Endothelial cell of umbilical vein (primary cell): ENCODE measurements at places on chromosomes 16 and 17. TPM values are rescaled to one million over a fixed set of nuclear protein-coding genes. Genes with fewer than 3 reads are reported as not detected.

Gene PLA2G10
- total RNA-seq = not detected in 2 replicates

Gene EVI2A
- 0.22 TPM in 1 of 2 replicates, not detected in the other for total RNA-seq

DNA sequence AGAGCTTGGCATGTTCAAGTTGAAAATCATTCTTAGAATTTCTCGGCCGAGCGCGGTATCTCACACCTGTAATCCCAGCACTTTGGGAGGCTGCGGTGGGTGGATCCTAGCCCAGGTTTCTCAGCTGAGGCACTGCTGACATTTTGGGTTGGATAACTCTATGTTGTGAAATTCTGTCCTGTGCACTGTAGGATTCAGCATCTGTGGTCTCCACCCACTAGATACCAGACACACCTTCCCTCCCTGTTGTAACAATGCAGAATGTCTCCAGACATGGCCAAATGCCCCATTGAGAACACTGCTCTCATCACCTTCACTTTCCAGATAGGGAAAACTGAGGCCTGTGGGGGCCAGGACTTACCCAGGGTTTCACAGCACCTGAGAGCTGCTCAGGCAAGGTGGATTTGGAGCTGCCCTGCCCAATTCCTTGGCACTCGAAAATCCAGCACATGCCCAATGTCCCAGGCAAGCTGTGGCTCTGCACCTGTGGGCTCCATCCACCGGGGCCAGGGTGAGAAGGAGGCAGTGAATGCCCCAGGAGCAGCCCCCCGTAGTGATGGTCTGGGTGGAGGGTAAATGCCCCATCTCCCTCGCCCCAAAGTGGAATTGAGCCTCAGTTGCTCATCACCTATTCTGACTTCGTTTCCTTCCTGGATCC lies 20.2 kb upstream of the TVP23A start:
- no peak overlapping the region for H3K27ac ChIP-seq
- no peak overlapping the region for H3K4me3 ChIP-seq
- no peaks in the 10 kb centered on the region for H3K4me1 ChIP-seq
- no peaks in the 10 kb centered on the region for H3K27me3 ChIP-seq
- DNase-seq = no peak

Gene DBNDD1
- 28.2 and 33.6 TPM in 2 replicates for total RNA-seq

DNA sequence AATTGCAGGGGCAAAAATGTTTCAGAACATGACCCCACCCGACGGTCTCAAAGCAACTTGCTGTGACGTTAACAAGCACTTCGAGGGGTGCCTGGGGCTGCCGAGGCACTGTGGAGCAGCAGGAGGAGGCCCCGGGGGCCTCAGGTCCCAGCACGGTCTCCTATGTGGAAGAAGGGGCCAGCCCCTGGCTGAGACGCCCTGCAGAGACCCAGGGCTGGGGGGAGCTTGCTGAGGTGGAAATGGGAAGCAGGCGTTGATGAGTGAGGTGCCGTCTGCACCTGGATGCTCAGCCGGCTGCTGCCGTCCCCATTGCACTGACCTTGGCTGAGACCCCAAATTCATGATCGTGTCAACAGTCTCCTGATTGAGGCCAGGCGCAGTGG lies 46.5 kb downstream of the NT5M start:
- H3K36me3 ChIP-seq = no peaks in the 10 kb centered on the region
- no peak overlapping the region for H3K27ac ChIP-seq

Gene TBC1D28
- total RNA-seq = not detected in 2 replicates

Gene TMC5
- total RNA-seq = not detected in 2 replicates

Gene IKZF3
- total RNA-seq = not detected in 2 replicates

Gene MMP25
- 0.21 and 0.35 TPM in 2 replicates for total RNA-seq

- DNase-seq = no peak
- no peaks in the 10 kb centered on the region for H3K4me1 ChIP-seq
- no peaks in the 10 kb centered on the region for H3K27me3 ChIP-seq
- peaks cover 8% of the 10 kb centered on the region for H3K36me3 ChIP-seq
- no peak overlapping the region for H3K27ac ChIP-seq
- no peak overlapping the region for H3K4me3 ChIP-seq
Observed at GRCh38 chr17:41697122-41697962, 8.7 kb downstream of the EIF1 start.

- peaks cover 4% of the 10 kb centered on the region for H3K4me1 ChIP-seq
- no peaks in the 10 kb centered on the region for H3K36me3 ChIP-seq
- no peak for DNase-seq
- no peak overlapping the region for H3K4me3 ChIP-seq
Observed at GRCh38 chr16:90072442-90073105, 4.6 kb downstream of the PRDM7 start.

Gene CCR7
- total RNA-seq = 0.30 TPM in 1 of 2 replicates, not detected in the other

DNA sequence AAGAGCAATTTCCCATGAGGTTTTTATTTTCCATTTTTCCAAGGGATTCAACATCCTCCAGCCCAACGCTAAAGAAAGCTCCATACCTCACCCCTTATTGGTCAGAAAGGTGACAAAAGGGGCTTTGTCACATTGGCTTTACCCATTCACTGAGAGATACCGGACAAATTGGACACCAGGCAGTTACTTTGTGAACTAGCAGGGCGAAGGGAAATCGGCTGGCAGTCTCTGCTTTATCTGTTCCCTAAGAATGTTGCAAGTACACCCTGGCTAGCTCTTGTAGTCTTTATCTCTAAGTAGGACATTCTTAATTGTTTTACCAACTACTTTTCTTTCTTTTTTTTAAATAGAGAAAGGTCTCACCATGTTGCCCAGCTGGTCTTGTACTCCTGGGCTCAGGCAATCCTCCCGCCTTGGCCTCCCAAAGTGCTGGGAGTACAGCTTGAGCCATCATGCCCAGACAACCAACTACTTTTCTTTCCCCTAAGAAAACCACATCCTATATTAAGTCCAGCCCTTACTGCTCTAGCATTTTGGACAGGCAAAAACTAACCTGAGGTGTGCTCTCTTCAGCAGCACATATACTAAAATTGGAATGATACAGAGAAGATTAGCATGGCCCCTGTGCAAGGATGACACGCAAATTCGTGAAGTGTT lies 16.8 kb downstream of the PRPSAP1 start:
- no peaks in the 10 kb centered on the region for H3K27me3 ChIP-seq
- peaks cover 10% of the 10 kb centered on the region for H3K36me3 ChIP-seq
- H3K27ac ChIP-seq = no peak overlapping the region
- H3K4me1 ChIP-seq = no peaks in the 10 kb centered on the region

DNA sequence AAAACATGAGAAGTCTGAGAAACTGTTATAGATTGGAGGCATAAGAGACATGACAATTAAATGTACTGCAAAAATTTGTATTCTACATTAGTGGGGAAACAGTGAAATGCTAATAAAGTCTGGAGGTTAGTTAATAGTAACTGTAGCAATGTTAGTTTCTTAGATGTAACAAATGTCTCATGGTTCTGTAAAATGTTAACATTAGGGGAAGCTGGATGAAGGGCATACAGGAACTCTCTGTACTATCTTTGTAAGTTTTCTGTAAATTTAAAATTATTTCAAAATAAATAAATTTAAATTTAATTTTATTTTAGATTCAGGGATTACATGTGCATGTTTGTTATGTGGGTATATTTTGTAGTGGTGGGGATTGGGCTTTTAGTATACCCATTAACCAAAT lies 70.0 kb upstream of the IRX6 start:
- H3K27ac ChIP-seq = no peak overlapping the region
- no peaks in the 10 kb centered on the region for H3K36me3 ChIP-seq
- no peaks in the 10 kb centered on the region for H3K27me3 ChIP-seq
- H3K4me1 ChIP-seq = no peaks in the 10 kb centered on the region

DNA sequence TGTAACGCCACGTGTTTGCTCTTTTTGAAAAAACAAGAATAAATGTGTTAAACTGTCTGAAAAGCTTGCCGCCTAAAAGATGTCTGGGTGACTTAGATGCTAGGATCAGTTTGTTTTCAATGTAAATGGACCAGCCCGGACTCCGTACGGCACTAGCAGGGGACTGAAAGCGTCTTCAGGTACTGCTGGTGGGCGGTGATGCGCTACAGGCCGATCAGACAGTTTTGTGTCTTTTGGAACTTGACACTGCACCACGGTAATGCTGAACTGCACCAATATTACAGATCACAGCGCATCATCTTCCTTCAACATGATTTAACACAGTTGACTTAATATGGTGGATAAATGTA lies 727 bp upstream of the MBTPS1 start:
- H3K36me3 ChIP-seq = no peaks in the 10 kb centered on the region
- H3K27ac ChIP-seq = peak overlapping the region; percentile 65
- peaks cover 10% of the 10 kb centered on the region for H3K4me1 ChIP-seq
- H3K4me3 ChIP-seq = peak overlapping the region; percentile 96
- DNase-seq = peak; percentile 55

GRCh38 chr17:74858672-74859458 lies 820 bp downstream of the GRIN2C start:
- H3K36me3 ChIP-seq = no peaks in the 10 kb centered on the region
- no peak overlapping the region for H3K27ac ChIP-seq
- peaks cover 44% of the 10 kb centered on the region for H3K27me3 ChIP-seq
- H3K4me1 ChIP-seq = peaks cover 7% of the 10 kb centered on the region
- DNase-seq = no peak

- H3K4me3 ChIP-seq = no peak overlapping the region
- H3K4me1 ChIP-seq = no peaks in the 10 kb centered on the region
- no peak for DNase-seq
- no peaks in the 10 kb centered on the region for H3K36me3 ChIP-seq
- H3K27me3 ChIP-seq = peaks cover 4% of the 10 kb centered on the region
Observed at GRCh38 chr16:74268372-74268782, 28.2 kb upstream of the PSMD7 start.

Gene TMEM100
- not detected in 2 replicates for total RNA-seq

- no peaks in the 10 kb centered on the region for H3K4me1 ChIP-seq
- no peak for DNase-seq
- H3K36me3 ChIP-seq = no peaks in the 10 kb centered on the region
Observed at GRCh38 chr16:87253536-87253935, 63.7 kb downstream of the C16orf95 start.

DNA sequence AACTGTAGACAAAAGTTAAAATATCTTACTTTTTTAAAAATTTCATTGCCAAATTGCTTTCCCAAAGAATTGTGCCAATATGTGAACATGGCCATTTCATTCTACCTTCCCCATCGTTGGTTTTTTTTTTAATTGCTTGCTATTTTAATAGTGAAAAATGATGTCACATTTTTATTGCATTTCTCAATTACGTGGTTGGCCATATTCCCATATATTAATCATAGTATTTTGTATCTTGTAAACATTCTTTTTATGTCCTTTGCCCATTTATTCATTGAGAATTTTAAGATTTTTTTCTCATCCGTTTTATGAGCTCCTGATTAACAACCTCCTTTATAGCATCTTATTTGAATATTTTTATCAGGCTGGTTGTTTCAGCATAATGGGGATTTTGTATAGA lies 7.2 kb downstream of the OMG start:
- H3K27me3 ChIP-seq = no peaks in the 10 kb centered on the region
- no peaks in the 10 kb centered on the region for H3K4me1 ChIP-seq
- no peak for DNase-seq
- H3K4me3 ChIP-seq = no peak overlapping the region
- no peaks in the 10 kb centered on the region for H3K36me3 ChIP-seq

DNA sequence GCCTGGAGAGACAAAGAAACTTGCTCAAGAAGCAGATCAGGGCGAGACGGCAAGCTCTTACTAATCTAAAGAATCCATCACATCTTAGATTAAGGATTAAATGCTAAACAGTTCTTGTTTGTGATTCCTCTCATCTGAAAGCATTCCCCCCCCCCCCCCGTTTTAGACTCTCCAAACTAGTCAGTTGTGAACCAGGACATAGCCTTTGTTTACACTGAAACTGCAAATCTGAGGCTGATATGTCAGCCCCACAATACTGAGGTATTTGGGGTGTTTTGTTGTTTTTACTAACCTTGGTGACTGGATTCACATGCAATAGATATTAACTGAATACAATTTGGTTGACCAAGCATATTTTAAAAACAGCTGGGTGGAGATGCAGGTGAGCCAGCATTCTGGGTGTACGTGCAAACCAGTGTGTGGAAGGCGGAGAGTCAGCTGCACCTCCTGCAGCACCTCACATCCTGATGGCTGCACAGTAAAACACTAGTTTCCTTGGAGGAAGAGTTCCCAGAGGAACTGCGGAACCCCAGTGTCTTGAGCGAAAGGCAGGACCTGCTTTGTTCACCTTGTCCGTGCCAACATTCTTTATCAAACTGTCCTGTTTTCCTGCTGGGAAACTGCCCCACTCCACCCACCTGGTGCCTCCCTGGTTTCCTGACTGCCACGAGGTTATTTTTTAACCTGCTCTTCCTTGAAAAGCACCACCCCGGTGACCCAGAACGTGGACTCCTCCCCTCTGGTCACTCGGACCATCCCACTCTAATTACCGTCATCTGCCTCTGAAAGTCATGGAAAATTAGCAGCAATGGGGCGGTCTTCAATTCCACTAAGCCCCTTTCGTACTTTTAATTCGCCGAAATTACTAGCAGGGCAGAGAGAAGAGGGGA lies 1.2 kb upstream of the YPEL2 start:
- no peak overlapping the region for H3K4me3 ChIP-seq
- peak; percentile 92 for DNase-seq
- H3K27me3 ChIP-seq = no peaks in the 10 kb centered on the region
- H3K4me1 ChIP-seq = peaks cover 53% of the 10 kb centered on the region
- no peaks in the 10 kb centered on the region for H3K36me3 ChIP-seq
